ENCODE measurements at places on chromosomes 1 and 21.

- no peaks in the 10 kb centered on the region for H3K27me3 ChIP-seq
- ATAC-seq, result no peak
- no peak overlapping the region for H3K27ac ChIP-seq
- no peaks in the 10 kb centered on the region for H3K4me1 ChIP-seq
Observed at GRCh38 chr1:223097713-223098112, 45.3 kb downstream of the TLR5 start.

DNA sequence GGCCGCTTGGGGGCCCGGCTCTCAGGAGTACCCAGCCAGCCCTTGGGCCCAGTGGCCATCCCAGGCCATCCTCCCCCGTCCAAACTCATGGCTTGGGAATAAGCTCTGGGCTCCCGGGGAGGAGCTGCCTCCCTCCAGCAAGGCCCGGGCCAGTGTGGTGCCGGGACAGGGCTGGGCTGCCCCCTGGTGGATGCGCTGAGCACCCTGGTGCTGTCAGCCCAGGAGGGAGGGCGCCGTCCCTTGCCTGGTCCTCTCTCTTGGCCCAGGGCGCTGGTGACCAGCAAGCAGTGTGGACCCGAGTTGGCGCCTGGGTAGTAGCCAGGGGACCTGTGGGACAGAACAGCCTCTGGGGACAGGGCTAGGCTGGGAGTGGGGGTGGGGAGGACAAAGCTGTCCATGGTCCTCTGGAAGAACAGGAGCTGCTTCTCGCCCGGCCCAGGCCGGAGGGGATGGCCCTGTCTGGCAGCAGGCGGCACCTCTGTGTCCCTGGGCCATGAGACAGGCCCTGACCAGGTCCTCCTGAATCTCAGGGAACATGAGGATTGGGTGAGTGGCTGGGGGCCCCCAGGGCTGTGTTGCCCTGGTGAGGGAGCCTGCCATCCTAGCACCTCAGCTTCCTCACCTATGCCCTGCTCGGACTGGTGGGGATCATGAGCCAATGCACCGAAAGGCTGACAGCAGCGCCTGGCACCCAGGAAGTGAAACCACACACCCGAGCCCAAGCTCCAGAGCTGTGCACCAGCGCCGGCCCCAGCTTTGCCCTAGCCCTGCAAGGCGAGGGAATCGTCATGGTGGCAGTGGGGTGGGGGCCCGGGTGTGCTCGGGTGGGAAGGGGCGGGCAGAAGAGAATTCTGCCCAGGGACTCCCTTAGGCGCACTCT, 9.4 kb downstream of the MORN1 start:
- H3K27ac ChIP-seq, result peak overlapping the region; percentile 42
- H3K27me3 ChIP-seq, result no peaks in the 10 kb centered on the region
- H3K36me3 ChIP-seq, result peaks cover 8% of the 10 kb centered on the region
- H3K4me3 ChIP-seq, result no peak overlapping the region
- peak; percentile 95 for ATAC-seq

GRCh38 chr1:30033256-30034104, 689.9 kb downstream of the MATN1 start:
- peaks cover 51% of the 10 kb centered on the region for H3K27me3 ChIP-seq
- H3K4me1 ChIP-seq, result no peaks in the 10 kb centered on the region
- H3K4me3 ChIP-seq, result no peak overlapping the region
- H3K36me3 ChIP-seq, result no peaks in the 10 kb centered on the region
- no peak for ATAC-seq

- H3K27me3 ChIP-seq, result no peaks in the 10 kb centered on the region
- H3K4me3 ChIP-seq, result no peak overlapping the region
- no peaks in the 10 kb centered on the region for H3K4me1 ChIP-seq
- no peak for ATAC-seq
- H3K27ac ChIP-seq, result no peak overlapping the region
Observed at GRCh38 chr1:167106119-167106461, 12.2 kb downstream of the STYXL2 start.

DNA sequence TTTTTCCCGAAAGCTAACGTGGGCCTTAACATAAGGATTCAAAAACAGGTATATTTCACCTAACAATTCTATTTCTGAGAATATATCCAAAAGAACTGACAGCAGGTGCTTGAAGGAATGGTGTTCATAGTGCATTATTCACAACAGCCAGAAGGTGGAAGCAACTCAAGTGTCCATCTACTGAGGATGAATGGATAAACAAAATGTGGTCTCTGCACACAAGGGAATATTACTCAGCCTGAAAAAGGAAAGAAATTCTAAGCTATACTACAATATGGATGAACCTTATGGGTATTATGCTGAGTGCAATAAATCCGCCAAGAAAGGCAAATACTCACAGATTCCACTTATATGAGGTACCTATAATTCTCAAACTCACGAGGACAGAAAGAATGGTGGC, 6.1 kb upstream of the RIPPLY3 start:
- H3K27me3 ChIP-seq, result peaks cover 2% of the 10 kb centered on the region
- H3K27ac ChIP-seq, result no peak overlapping the region
- no peak overlapping the region for H3K4me3 ChIP-seq
- H3K36me3 ChIP-seq, result no peaks in the 10 kb centered on the region

DNA sequence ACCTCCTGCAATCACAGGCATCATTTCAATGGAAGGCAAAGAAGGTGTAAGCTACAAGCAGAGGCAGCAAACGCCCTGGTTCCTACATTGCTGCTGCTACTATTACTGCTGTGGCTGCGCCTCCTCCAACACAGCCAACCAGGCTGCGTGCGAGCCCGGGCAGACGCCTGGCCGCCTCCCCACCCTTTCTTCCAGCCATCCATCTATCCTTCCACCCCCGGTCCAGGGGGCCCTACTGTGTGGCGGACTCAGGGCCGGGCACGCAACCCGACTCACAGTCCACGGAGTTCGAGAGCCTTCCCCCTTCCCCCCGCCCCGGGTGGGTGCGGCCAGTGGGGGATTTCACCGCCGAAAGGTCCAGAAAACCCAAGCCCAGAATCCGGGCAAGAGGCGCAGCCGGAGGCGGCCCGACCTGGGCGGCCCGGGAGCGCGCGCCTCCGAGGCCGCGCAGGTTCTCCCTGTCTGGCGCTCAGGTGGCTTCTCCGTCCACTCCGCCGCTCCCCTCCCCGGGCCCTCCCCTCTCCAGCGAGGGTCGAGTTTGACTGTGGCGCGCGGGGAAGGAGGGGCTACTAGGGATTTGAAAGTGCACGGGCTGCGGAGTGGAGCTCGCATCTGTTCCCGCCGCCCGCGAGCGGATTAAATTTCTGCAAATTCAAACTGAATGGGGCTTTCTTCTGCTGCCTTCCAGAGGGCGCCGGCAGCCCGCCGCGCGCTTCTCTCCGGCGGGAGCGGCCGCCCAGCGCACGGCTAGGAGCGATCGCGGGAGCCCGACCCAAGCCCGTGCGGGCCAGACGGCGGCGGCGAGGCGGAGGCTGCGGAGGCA, at the start of gene HUNK:
TSS of gene HUNK (plus strand) at position 569 of the 823 bp plus-strand sequence. CDS start 655 bp downstream, outside the sequence.
- peak within 1 kb of the TSS; percentile 46 for H3K4me3 ChIP-seq
- no peaks in the 10 kb centered on the region for H3K4me1 ChIP-seq
- H3K36me3 ChIP-seq, result no peaks in the 10 kb centered on the region
- peaks cover 55% of the 10 kb centered on the region for H3K27me3 ChIP-seq

DNA sequence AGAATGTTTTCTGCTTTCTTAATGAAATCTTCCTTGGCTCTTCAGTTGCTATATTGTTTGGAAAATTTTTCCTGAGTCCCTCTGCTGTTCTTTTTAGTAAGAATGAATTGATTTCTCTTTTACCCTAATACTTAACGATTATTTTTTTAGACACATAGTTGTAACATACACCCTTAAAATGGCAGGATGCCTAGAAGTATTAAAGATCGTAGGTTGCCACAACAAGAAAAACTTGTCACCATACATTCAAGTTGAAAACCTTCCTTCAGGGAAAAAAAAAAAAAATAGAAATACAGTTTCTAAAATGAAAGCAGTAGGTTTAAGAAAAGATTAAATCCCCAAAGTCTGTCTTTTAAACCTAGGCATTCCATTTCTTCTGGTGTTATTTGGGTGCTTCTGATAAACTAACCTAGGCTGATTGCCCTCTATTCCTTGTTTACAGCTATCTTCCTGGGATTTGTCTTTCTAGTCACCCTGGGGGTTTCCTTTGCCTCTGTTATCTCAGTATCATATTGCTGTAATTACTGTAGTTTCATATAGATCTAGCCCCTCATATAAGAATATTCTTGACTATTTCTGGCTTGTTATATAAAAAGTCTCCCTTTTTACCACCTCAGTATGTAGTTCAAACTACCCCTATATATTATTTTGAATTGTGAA, 16.8 kb downstream of the SUCO start:
- ATAC-seq, result no peak
- H3K4me1 ChIP-seq, result peaks cover 55% of the 10 kb centered on the region
- no peak overlapping the region for H3K27ac ChIP-seq

- H3K36me3 ChIP-seq, result no peaks in the 10 kb centered on the region
- ATAC-seq, result no peak
- H3K27me3 ChIP-seq, result no peaks in the 10 kb centered on the region
- H3K4me1 ChIP-seq, result peaks cover 79% of the 10 kb centered on the region
- H3K4me3 ChIP-seq, result no peak overlapping the region
- H3K27ac ChIP-seq, result peak overlapping the region; percentile 89
Observed at GRCh38 chr1:67747671-67748546, 62.9 kb downstream of the GADD45A start.

DNA sequence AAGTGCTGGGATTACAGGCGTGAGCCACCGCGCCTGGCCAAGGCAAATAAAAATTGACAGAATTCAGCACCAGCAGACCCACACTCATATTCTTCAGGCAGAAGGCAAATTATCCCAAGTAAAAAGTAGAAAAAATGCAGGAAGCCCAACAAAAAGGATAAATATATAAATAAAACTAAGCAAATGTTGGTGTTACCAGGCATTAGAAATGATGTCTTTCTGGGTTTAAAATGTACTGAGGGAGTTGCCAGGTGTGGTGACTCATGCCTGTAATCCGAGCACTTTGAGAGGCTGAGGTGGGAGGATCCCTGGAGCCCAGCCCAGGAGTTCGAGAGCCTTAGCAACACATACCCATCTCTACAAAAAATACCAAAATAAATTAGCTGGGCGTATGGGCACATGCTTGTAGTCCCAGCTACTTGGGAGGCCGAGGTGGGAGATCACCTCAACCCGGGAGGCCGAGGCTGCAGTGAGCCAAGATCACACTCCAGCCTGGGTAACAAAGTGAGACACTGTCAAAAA, 6.3 kb downstream of the INTS11 start:
- H3K27me3 ChIP-seq, result no peaks in the 10 kb centered on the region
- H3K4me3 ChIP-seq, result no peak overlapping the region
- H3K27ac ChIP-seq, result peak overlapping the region; percentile 89

GRCh38 chr21:37407719-37408420, 41.3 kb downstream of the DYRK1A start:
- no peak overlapping the region for H3K4me3 ChIP-seq
- H3K27me3 ChIP-seq, result no peaks in the 10 kb centered on the region
- no peak for ATAC-seq
- no peak overlapping the region for H3K27ac ChIP-seq
- H3K36me3 ChIP-seq, result no peaks in the 10 kb centered on the region
- peaks cover 19% of the 10 kb centered on the region for H3K4me1 ChIP-seq

GRCh38 chr1:59845091-59845490, 30.3 kb downstream of the HOOK1 start:
- H3K27ac ChIP-seq, result no peak overlapping the region
- H3K4me3 ChIP-seq, result no peak overlapping the region
- no peaks in the 10 kb centered on the region for H3K36me3 ChIP-seq
- H3K4me1 ChIP-seq, result no peaks in the 10 kb centered on the region

DNA sequence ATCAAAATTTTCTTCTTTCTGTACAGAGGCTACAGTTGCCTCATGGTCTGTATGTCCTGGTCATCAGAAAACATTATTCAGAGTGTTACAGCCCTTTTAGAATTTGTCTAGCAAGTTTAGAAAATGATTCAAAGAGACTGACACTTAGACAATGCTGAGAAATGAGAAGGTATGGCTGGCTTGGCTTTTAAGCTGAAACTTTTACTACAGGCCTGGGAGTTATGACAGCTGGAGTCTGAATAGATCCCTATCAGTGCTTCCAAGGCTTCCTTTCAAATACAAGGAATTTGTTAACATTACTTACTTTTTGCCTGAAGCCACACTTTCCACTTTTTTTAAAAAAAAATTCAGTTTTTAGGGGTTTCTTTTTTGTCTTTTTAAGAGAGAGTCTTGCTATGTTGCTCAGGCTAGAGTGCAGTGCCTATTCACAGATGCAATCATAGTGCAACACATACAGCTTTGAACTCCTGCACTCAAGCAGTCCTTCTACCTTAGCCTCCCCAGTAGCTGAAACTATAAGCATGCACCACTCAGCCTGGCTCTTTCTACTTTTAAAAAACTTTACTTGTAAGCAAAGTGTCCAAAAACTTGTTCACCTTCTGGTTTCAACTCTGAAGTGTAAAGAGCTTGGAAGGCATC, 10.5 kb upstream of the COP1 start:
- H3K4me1 ChIP-seq, result no peaks in the 10 kb centered on the region
- H3K4me3 ChIP-seq, result no peak overlapping the region
- no peak overlapping the region for H3K27ac ChIP-seq

DNA sequence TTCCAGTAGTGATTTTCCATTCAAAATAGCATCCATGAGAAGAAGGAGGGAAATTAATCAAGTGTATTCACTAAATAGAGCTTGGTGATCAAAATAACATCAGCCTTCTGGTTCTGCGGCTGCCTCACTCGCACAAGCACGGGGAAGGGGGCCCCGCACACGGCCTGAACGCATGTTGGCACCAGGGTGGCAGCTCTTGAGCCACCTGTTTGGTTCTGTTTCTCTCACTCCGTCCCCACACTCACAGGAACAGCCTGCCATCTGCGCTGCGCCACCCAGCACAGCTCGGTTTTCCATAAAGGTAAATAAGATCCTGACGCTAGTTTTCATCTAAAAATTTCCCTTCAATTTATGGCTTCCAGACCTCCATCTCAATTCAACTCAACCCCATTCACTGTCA, 49.4 kb downstream of the TIAM1 start:
- no peak for ATAC-seq
- H3K27ac ChIP-seq, result no peak overlapping the region
- H3K4me3 ChIP-seq, result no peak overlapping the region
- no peaks in the 10 kb centered on the region for H3K27me3 ChIP-seq

DNA sequence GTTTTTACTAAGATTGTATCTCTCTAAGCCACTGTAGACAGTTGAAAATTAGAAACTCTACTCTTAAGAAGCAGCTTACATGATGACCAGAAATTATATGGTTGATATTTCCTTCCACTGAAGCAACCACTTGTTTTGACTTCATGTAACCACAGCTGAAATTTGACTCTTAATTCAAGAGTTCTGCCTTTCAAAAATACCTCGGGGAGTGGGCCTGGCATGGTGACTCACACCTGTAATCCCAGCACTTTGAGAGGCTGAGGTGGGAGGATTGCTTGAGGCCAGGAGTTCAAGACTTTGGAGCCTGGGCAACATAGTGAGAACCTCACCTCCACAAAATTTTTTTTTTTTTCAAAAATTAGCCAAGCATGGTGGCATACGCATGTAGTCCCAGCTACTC, 4.3 kb downstream of the AMPD1 start:
- no peak for ATAC-seq
- no peak overlapping the region for H3K27ac ChIP-seq
- no peak overlapping the region for H3K4me3 ChIP-seq
- H3K4me1 ChIP-seq, result no peaks in the 10 kb centered on the region
- peaks cover 43% of the 10 kb centered on the region for H3K27me3 ChIP-seq

- H3K36me3 ChIP-seq, result peaks cover 31% of the 10 kb centered on the region
- no peak for ATAC-seq
- no peak overlapping the region for H3K4me3 ChIP-seq
- no peak overlapping the region for H3K27ac ChIP-seq
- peaks cover 34% of the 10 kb centered on the region for H3K4me1 ChIP-seq
- no peaks in the 10 kb centered on the region for H3K27me3 ChIP-seq
Observed at GRCh38 chr1:27787895-27788294, 14.9 kb downstream of the STX12 start.

Data from gastroesophageal sphincter (tissue), 4 donors.